AG09309 (cell line): ENCODE measurements at places on chromosomes 6 and 20.

DNA sequence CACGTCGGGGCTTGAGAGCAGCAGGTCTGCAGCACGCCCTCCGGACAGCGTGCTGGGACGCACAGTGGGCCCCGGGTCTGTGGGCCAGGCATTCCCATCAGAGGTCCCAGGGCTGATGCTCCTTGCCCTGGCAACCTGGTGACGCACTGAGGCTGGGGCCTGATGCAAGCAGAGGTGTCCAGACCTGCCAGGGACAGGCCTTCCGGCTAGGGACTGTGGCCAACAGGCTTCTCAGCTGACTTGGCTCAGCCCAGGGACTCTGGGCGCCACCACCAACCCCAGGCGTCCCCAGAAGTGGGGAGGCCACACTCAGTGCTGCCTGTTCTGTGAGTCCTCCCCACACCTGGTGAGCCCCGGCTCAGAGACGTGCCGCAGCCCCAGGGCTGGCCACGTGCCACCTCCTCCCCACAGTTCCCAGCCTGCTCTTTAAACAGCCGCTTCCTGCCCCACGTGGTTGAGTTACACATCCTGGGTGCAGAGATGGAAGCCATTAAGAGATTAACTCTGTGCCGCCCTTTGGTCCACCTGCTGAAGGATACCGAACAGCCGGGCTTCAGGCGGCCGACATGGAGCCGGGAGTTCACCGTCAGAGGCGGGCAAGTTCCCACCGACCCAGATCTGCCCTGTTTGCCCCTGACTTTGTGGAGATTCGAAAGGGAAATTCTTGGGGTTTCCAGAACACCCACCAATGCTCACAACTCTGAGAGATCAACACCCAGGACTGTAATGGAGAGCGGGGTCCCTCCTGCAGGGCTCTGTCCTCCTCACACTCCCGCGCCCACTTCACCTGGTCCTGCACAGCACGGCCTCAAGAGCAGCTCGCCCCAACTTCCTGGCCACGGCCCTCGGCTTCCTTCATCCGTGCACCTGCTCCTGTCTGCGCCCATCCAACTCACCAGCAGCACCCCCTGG, 37.6 kb upstream of the ZBP1 start:
- no peak for DNase-seq

GRCh38 chr6:165821754-165822153, 158.7 kb upstream of the PDE10A start:
- DNase-seq = no peak

GRCh38 chr6:152499931-152500330, 137.2 kb downstream of the SYNE1 start:
- DNase-seq = no peak

GRCh38 chr6:1491025-1491424, 101.6 kb downstream of the FOXF2 start:
- no peak for DNase-seq

DNA sequence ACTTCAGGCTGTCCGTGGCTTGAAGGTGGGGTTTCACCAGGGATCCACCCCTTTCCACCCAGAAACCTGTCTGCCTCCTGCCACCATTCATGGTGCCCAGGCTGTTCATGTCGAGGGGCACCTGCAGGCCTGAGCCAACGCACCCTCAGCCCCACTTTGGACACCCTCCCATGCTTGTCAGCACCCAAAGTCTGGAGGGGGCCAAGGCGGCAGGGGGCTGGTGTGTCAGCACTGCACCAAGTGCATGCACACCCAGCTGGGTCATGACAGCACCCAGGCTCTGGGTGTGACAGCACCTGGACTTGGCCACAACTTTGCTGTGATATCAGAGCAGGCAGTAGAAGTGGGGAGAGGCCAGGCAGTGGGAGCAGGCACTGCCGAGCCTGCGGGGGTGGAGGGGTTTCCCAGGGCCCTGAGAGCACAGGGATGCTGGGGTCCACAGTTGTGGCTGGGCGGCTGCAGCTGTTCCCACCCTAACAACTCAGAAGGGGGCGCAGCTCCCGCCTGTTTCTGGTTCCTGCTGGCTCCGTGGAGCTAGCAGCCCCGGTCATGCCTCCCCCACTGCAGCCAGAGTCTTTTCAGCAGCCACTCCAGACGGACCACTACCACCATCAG, 33.3 kb upstream of the GRM4 start:
- DNase-seq = no peak

DNA sequence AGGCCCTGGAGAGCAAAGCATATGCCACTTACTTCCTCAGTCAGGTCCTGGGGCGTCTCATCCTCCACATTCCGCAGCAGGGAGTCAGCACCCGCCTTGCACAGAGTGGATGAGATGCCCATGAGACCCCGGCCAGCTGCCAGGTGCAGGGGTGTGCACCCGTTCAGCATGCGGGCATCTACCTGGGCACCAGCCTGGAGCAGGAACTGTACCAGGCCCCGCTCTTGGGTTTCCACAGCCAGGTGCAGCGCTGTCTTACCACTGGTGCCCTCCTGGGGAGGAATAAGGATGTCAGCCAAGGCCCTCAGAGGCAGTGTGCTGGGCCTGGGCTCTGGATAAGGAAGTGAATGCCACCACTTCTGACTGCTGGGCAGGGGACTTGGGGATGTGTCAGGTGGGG, 2.7 kb upstream of the SLC35B2 start:
- DNase-seq = no peak

DNA sequence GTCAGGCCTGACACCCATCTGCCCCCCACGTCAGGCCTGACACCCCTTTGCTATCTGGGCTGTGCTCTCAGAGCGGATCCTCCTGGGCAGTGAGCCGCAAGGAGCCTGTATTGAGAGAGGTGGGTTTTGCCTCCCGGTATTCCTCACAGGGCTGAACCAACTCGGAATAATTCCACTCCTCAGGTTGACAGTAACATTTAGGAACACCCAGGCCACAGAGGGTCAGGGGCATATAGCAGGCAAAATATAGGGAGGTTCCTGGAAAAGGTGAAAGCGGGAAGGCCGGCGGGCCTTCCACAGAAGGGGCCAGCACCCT, 6.8 kb upstream of the FGD2 start:
- DNase-seq = no peak

DNA sequence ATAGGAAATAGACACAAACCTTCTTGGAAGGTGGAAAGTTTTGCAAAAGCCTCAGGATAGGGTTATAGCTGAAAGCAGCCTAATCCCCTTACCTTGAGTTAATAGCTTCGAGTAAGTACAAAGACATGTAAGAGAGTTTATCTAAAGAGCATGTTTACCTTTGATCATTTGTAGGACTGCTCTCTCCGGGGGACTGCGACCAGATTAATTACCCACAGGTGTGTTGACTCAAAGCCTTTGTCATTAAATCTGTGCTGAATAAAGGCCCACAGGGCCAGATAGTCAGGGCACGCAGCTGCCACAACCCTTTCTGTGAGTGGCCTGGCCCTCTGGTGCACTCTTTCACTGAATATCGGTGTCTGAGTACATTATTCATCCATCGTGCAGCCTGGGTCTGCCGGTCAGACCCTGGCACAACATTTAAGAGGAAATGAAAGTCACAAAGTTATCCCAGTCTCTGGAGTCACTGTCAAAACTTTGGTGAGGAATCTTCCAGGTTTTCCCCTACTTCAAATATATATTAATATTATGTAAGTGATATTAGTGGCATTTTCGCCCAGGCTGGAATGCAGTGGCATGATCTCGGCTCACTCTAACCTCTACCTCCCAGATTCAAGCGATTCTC, 5.4 kb upstream of the MICA start:
- DNase-seq = no peak

GRCh38 chr20:37669062-37669772, 24.6 kb upstream of the CTNNBL1 start:
- no peak for DNase-seq

DNA sequence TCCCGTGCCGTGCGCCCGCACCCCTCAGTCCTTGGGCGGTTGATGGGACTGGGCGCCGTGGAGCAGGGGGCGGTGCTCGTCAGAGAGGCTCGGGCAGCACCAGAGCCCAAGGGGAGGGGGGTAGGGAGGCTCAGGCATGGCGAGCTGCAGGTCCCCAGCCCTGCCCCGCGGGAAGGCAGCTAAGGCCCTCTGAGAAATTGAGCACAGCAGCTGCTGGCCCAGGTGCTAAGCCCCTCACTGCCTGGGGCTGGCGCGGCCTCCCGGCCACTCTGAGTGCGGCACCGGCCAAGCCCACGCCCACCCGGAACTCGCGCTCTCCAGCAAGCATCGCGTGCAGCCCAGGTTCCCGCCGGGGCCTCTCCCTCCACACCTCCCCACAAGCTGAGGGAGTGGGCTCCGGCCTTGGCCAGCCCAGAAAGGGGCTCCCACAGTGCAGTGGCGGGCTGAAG, 16.4 kb downstream of the SOX4 start:
- DNase-seq = no peak

DNA sequence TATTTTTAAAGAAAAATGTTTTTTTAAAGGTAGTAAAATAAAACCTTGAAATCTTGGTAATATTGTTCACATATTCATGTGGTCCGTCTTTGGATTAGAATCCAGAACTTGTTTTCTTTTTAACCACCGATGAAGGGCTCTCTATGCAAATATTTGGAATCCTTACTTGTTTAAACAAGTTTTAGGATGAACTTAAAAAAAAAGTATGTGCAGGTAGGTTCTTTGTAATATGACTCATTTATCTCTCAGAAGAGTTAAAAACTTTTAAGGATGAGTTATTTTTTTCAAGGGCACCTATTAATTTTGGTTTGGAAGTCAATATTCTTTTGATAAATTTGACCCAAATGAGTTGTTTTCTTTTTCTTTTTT, 8.9 kb downstream of the DSP start:
- no peak for DNase-seq

GRCh38 chr6:30020626-30021025, 40.4 kb upstream of the POLR1H start:
- DNase-seq = no peak

DNA sequence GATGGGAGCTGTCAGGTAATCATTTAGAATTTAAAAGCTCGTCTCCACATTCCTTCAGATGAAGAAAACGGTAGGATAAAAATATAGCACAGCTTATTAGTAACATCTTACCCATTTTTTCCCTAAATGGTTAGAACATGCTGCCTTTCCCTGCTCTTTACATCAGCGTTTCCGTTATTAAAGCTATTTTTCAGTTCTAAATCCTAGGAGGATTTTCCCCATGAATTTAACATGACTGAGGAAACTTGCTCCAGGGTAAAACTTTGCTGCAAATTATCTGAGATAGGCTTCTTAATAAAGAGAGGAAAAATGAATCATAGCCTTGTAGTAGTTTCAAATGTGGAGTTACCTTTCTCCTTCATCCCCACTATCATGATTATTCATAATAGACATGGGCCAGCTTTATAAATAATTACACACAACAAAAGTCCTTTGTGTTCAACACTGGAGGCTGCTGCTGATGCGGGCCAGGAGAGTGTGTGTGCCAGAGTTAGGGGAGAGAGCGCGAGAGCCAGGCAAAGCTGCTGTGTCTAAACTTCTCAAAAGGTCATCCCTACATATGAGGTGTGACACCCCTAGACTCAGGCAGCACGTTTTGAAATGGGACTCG, 24.4 kb downstream of the MYLIP start:
- DNase-seq = no peak

DNA sequence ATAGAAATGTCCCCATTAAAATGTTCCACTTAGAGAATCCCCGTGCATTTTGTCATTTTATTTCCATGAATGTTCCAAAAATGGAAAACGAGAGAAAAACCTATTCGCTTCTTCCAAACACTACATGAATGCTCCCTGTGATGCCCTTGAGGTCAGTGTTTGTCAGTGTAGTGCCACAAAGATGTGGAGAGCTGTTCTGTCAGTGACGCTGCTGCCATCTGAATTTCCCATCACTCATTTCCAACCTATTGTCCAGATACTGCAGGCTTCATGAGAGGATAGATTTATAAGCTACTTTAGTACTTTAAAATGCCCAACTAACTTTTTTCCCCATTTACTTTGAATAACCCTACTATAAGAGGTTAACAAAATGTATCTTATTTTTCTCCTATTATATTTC, 335.8 kb downstream of the CDKAL1 start:
- no peak for DNase-seq

GRCh38 chr6:22636452-22636851, 67.1 kb downstream of the HDGFL1 start:
- no peak for DNase-seq

DNA sequence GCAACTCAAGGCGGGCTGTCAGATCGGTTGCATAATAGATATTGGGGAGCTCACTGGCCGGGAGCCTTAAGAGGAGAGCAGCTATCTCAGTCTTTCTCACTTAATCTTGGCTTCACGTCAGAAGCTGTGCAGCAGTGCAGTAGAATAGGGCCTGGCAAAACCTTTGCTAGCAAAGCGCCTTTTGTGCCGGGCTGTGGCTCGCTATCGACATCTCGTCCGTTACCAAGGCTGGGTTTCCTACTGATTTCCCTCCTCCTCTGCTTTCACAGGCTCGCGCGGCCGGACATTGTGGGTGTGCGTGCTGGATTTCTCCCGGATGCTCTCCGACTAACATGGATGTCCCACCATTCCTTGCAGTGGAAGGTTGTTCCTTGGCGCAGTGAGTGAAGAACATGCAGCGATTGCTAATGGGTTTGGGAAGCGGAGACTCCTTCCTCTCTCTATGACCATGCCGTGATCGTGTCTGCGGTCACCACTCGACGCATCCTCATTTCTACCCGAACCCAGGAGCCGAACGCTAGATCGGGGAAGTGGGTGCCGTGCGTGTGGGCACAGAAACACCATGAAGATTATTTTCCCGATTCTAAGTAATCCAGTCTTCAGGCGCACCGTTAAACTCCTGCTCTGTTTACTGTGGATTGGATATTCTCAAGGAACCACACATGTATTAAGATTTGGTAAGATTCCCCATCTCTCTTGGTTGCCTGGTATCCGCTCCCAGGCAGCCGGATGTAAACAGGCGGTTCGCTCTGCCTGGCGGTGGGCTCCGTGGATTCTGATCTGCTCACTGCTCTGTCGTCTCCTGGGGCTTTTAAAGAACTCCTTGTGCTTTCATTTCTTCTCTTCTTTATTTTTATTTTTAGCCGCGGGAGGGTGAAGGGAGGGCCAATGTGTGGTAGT, 5.5 kb downstream of the GRIK2 start:
- no peak for DNase-seq

DNA sequence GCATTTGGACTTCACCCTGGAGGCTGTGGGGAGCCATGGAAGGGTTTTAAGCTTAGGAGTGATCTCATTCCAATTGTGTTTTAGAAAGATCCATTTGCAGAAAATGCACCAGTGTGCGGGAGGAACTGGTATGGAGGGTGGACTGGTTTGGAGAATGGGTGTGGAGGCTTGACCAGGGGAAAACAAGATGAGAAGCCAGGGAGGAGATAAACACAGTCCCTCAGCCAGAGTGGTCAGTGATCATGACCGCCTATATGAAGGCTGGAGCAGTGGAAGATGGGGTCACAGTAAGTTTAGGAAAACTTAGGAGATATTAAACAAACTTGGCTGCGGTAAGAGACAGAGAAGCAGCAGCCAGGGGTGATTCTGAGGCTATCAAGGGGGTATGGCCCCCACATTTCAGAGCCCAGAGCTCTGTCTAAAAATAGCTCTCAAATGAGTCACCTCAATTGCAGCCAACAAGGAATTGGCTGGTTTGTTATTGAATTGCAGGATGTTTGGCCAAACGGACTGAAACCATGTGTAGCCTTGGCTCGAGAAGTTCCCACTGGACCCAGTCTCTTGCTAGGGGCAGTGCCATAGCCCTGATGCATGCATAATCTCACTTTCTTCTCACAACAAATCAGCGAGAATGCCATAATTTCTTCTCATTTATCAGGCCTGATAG, 159.9 kb upstream of the TOP1 start:
- peak; percentile 29 for DNase-seq

GRCh38 chr6:157329829-157330228, 6.5 kb upstream of the TMEM242 start:
- no peak for DNase-seq

GRCh38 chr20:34744847-34745246, 40.7 kb downstream of the TP53INP2 start:
- no peak for DNase-seq
